Thymus (tissue), 14 donors: ENCODE measurements at places on chromosomes 2 and 18. TPM values are rescaled to one million over a fixed set of nuclear protein-coding genes. Genes with fewer than 3 reads are reported as not detected.

UGT1A8 gene
- polyA plus RNA-seq: 2.6 TPM

POTEJ gene
- 0.02 TPM for polyA plus RNA-seq

NAT8 gene
- polyA plus RNA-seq: not detected

ALPG gene
- 0.96 TPM for polyA plus RNA-seq

KLHL29 gene
- 2.9 TPM for polyA plus RNA-seq

FKBP7 gene
- 6.5 TPM for polyA plus RNA-seq

PFN4 gene
- polyA plus RNA-seq: 1.3 TPM

LRP1B gene
- 0.18 TPM for polyA plus RNA-seq

TFCP2L1 gene
- 1.6 TPM for polyA plus RNA-seq
